Stimulated activated CD8-positive, alpha-beta memory T cell treated with anti-CD3 and anti-CD28 coated beads, Interleukin-2, amount 100 ng/mL, for 1 hour (primary cell): ENCODE measurements at places on chromosomes 2 and 18.

- DNase-seq = no peak
These were observed 36.2 kb downstream of the USP40 start for GRCh38 chr2:233530381-233530780.

GRCh38 chr2:29213888-29214291 lies 98.7 kb downstream of the CLIP4 start:
- DNase-seq = no peak

GRCh38 chr2:107588181-107588580 lies 238.5 kb upstream of the RGPD4 start:
- DNase-seq = no peak

GRCh38 chr2:17800219-17800618 lies 16.0 kb upstream of the MSGN1 start:
- DNase-seq = no peak
